ENCODE measurements at places on chromosomes 2 and 18.
A peak's percentile ranks its signal among the peaks of the same experiment; 100 is the strongest.

DNA sequence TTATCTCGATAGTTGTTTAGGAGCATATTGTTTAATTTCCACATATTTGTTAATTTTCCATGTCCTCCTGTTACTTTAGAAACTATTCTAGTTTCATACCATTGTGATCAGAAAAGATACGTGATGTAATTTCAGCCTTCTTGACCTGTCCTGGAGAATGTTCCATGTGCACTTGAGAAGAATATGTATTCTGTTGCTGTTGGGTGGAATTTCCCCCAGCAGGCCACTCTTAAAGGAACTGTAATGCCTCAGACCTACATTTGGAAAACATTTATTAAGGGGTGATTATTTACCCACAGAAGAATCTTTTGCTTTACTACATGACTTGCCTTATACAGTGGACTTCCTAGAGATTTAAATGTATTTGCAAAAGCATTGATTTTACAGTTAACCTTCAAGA, 55.5 kb downstream of the LIMS1 start:
- no peak for DNase-seq

- no peak for DNase-seq
Observed at GRCh38 chr2:31269087-31269486, 35.1 kb downstream of the EHD3 start.

DNA sequence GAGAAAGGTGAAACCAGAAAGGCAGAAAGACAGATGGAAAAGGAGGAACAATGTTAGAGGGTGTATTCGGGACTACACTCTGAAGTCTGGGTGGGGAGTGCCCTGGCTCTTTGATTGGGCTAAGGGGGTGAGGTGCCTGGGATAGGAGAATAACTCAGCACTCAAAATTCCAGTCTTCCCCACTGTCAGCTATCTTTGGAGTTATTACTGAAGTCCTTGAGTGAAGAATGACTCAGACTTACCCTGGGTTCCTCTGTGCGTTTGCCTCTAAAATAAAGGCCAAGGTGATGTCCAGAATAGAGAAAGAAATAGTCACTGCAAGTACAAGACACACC, 151.8 kb upstream of the SERPINE2 start:
- no peak for DNase-seq

DNA sequence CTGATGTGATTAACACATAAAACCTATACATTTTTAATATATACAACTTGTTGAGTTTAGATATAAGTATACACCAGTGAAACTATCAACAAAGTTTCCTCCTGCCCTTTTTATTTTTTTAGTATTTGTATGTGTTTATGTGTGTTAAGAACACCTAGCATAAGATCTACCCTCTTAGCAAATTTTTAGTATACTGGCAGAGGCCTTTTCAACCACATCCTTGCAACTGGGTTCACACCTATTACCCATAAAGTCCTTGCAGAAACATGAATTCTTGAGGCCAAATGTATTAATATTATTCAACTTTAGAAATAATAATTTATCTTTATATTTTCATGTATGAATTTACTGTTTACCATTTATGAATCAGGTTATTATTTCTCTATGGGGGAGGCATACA, 119.7 kb upstream of the CRIM1 start:
- DNase-seq: no peak

DNA sequence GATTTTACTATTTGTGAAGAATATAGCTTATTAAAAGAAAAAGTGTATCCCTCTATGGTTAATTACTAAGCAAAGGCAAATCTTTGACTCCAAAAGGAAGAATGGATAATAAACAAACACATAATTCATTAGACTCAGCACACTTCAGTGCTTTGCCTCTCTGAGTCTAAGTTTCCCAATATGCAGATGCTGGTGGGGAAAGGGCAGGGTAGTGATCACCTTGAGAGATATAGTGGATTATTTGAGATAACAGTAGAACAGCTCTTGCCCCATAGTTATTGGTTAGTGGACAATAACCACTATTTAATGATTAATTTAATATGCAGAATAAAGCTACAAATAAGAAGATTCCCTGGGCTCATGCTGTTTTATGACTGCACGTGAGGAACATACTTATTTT, 98.2 kb upstream of the SLC8A1 start:
- DNase-seq: no peak

DNA sequence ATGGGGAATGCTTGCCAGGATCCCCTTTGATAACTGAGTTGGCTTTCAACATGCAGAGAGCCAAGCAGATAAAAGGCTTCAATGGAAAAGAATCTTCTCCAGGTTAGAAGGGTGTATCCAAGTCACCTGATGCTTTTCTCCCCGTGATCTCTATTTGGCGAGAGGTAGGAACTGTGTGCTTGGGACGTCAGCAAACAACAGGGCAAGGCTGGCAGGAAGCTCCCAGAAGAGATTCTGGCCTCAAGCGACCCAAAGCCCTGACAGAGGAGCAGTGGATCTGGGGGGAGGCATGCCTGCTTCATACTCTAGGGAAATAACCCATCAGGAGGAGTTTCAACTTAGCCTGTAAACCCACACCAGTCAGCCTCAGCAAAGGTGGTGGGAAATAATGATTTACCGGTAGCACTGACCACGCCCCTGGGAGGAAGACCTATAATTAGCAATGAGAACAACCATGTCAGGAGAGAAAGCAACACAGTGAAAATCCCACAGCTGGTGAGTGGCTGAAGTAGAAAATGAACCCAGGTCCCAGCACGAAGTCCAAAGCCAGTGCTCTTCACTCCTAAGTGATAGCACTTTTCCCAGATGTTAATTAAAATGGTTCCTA, 76.3 kb upstream of the SEC11C start:
- DNase-seq: no peak

GRCh38 chr18:54260396-54261072, 8.8 kb upstream of the POLI start:
- no peak for DNase-seq

DNA sequence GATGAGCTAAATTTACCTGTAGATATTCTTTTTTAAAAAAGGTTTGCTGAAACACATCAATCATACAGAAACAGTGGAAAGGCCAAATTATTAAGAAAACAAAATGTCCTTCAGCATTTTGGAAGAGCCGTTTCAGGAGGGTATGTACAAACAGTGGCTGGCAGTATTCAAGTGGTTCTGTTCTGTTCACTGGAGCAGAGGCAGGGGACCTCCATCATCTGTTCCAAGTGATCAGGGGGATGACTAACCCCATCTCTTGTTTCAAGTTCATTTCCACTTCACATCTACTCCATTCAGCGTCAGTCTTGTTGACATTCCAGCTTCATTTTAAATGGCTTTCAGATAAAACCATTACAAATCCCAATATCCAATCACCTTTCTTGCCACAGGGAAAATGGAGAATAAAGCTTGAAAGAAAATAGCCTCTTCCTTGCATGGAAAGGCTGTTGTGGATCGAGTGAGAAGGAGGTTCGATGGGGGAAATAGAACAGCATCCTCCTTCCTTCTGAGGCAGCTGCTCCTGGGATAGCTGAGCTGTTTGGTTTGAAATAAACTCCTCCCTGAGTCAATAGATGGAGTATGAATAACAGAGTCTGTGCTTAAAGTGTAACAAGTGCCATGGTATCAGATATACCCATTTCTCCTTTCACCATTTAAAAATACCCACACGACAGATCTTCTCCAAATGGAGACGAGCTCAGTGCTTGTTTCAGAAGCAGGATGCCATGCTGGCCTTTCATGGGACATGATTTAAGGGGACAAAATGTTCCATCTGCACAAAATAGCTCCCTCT, 63.7 kb upstream of the OTOF start:
- no peak for DNase-seq

DNA sequence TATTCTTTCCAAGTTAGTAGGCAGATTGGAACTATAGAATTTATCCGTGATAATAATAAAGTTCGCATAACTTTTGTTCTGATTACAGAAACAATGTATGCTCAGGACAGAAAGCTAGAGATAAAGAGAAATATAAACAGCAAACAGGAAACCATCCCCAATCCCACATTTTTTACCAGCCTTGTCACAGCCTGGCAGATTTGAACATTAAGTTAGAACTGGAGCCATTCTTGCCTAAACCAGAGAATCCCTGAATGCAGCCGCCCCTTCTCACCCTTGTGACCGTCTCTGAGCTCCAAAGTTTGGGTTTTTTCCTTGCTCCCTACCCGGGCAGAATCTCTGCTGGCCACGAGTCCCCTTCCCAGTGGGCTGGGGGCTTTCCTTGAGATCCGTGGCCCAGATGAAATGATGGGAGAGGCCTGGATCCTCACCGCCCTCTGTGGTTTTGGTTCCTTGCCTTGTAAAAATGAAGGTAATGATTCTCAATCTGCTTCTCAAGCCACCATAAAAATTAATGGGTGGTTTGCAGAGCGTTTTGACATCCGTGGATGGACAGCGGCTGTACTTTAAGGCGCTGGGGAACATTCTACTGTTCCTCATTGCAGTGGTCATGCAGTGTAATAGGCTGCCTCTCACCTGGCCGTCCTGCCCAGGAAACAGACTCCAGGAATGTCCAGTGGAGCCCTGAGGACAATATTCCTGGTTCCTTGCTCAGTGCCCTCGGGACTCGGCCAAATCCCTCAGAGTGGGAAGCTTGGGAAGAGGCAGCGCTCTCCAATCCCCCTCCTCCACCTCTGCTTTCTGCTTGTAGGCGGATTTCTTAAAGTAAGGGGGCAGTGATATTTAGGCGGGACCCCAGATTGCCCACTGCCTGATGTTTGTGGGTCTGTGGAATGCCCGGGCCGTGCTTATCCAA, 1.6 kb downstream of the SH3BP4 start:
- peak; percentile 45 for DNase-seq

DNA sequence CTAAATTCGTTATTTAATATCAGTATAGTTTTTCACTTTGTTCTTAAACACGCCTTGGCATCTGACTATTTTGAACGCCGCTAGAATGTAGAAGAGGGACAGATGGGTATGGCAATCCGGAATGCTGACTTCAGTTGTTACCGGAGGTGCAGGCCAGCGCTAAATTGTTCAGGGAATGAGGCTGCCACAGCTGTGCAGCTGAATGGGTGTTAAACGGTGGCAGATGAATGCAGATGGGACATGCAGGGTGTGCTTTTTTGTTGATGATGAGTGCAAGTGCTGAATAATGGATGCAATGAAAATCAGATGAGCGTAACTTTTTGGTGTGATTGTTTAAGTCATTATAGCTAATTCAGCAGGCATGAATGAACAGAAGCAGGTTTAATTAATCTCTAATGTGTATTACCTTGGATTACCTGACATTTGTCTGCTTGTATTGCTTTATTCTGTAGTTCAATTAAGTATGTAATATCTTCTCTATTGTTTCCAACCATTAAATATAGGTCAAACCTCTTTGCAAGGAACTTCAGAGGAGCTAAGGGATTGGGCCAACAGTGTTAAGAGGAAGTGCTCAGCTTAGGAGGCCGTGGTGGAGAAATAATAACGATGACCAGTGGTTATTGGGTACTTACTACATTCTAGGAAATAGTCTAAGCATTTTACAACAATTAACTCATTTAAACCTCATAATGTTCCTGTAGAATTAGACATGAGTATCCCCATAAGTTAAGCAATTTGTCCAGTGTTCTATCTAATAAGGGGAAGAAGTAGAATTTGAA, 11.9 kb upstream of the CREG2 start:
- no peak for DNase-seq

DNA sequence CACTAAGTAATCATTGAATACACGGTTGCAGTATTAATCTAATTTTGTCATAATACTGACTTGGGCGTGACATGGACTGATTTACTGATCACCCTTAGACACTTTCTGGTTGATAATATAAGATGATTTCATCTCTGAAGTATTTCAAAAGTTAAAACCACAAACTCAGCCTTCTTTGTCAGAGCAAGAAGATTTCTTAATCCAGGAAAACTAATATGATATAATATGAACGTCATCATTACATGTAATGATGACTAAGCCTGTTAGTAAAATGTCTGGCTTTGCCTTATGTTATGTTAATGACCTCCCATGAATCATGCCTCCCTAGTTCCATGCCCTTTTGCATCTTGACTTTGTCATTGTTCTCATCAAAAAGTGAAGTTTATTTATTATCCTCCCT, 1325.0 kb upstream of the CDH2 start:
- DNase-seq: no peak

GRCh38 chr2:139492131-139492680, 712.0 kb upstream of the NXPH2 start:
- no peak for DNase-seq

GRCh38 chr2:187986390-187987105, 305.1 kb upstream of the GULP1 start:
- DNase-seq: no peak

GRCh38 chr2:119478978-119479295, 45.3 kb downstream of the SCTR start:
- no peak for DNase-seq

DNA sequence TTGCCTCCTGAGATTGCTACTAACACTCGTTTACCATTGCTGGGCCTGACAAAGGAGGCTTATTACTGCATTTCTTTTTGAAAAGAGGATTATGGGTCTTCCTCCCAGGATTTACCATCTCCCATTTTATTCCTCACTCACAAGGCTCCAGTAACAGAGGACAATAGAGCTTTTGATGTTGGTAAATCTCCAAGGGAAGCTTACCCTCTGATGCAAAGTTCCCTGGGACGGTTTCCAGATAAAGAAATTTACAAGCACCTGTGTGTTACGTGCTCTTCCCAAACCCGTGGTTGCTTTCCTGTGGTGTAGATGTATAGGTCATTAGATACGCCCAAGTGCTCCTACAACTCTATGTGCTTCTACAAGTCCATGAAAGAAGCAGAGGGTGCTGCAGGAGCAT, 17.1 kb downstream of the VSNL1 start:
- DNase-seq: no peak

- no peak for DNase-seq
Observed at GRCh38 chr2:152227969-152228592, 52.5 kb upstream of the STAM2 start.

DNA sequence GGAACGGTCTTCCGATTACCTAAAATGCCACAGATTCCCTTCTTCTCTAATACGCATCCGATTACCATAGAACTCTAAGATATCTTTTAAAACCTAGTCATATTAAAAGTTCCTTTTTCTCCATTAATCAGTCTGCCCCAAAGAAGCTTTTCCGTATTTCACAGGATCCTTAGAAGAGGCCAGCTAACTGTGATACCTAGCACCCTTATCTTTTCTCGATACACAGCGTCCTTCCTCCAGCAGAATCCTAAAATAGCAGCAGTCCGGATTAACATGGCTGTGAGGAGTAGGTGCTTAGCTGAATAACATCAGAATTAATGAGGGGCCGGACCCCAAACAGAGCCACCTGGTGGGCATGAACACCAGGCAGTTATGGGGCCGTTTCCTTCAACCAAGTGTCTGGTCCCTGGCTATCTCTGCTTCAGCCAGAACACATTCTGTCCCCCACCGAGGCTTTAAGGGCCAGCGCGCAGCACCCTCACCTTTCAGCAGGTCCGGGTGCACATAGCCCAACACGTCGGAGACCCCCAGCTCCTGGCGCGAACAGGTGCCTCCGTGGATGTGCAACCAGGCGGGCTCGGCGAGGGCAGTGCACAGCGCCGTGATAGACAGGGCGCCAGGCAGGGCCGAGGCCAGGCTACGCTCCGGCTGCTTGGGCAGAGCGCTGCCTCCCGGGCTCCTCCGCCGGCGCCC, 995 bp downstream of the TMEM127 start:
- peak; percentile 39 for DNase-seq

DNA sequence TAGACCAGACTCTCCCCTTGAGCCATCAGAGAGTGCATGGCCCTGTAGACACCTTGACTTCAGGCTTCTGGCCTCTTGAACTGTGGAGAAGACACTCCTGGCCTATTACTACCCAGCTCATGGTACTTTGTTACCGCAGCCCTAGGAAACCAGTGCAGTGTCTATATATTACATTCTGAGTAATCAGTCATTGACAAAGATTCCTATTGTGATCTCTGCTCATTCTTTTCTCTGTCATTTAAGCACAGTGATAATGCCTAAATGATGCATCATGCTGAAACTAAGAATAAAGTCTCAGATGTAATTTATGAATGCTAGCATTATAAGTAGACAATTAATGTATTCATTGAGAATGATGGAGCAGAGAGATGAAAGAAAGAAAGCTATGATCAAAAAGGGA, 603.5 kb downstream of the SOCS6 start:
- DNase-seq: no peak

Data from HT-29 (cell line).